ENCODE measurements at places on chromosomes 12 and 14. TPM values are rescaled to one million over a fixed set of nuclear protein-coding genes. Genes with fewer than 3 reads are reported as not detected.

AKAP5 gene
- total RNA-seq: 0.16 TPM

BATF gene
- total RNA-seq: 0.84 TPM

KRT78 gene
- total RNA-seq: not detected

EPYC gene
- total RNA-seq: not detected

SLC17A8 gene
- total RNA-seq: not detected

ATL1 gene
- 1.1 TPM for total RNA-seq

SDR9C7 gene
- total RNA-seq: not detected

CACNA2D4 gene
- 1.1 TPM for total RNA-seq

Measured in Right ventricle myocardium inferior (tissue), 1 donor.